ENCODE measurements at places on chromosomes 1 and 21. TPM values are rescaled to one million over a fixed set of nuclear protein-coding genes. Genes with fewer than 3 reads are reported as not detected.

The APOBEC4 gene
- not detected for total RNA-seq

The PODN gene
- total RNA-seq: 0.65 TPM

The KRTAP13-2 gene
- not detected for total RNA-seq

The CATSPERE gene
- 0.30 TPM for total RNA-seq

The TFF1 gene
- not detected for total RNA-seq

The NCAM2 gene
- total RNA-seq: 0.97 TPM

The HIVEP3 gene
- 0.61 TPM for total RNA-seq

The SPRR2E gene
- not detected for total RNA-seq
